ENCODE measurements at places on chromosomes 3 and 15.

- DNase-seq, result no peak
Observed at GRCh38 chr3:64342940-64343688, 117.8 kb upstream of the PRICKLE2 start.

GRCh38 chr3:101865751-101866509 lies 16.6 kb downstream of the NFKBIZ start:
- no peak for DNase-seq

DNA sequence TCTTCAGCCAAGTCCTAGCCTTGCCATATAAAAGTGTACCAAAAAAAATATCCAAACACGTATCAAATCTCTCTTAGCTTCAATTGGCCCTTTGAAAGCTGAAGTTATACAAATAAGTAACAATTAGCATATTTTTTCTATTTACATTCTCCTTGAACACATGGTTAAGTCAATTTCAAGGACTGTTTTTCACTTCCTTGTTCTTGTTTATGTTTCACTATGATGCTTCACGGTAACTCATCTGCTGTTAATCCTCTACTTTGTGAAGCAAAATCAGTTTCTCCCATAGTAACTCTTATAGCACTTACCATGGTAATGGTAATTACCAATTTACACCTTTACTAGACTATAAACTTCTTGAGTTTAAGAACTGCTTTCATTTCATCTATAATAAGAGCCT lies 10.6 kb upstream of the SPRED1 start:
- no peak for DNase-seq

DNA sequence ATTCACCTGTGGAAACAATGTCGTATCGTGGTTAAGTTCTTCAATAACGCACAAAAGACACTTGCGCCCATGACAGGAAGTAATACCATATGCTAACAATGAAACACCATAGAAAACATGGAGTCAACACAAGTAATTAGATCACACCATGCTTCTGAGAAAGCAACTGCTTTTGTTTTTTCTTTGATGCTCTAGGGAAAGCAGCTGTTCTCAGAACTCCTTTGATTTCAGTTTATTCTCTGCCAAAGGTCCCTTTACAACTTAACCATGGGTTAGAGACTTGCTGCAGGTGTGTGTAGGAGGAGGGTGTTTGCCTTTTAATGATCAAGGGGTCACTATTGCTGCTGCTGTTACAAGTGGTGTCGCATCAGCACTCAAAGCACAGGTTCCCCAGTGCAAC lies 324.0 kb upstream of the SLCO3A1 start:
- no peak for DNase-seq

DNA sequence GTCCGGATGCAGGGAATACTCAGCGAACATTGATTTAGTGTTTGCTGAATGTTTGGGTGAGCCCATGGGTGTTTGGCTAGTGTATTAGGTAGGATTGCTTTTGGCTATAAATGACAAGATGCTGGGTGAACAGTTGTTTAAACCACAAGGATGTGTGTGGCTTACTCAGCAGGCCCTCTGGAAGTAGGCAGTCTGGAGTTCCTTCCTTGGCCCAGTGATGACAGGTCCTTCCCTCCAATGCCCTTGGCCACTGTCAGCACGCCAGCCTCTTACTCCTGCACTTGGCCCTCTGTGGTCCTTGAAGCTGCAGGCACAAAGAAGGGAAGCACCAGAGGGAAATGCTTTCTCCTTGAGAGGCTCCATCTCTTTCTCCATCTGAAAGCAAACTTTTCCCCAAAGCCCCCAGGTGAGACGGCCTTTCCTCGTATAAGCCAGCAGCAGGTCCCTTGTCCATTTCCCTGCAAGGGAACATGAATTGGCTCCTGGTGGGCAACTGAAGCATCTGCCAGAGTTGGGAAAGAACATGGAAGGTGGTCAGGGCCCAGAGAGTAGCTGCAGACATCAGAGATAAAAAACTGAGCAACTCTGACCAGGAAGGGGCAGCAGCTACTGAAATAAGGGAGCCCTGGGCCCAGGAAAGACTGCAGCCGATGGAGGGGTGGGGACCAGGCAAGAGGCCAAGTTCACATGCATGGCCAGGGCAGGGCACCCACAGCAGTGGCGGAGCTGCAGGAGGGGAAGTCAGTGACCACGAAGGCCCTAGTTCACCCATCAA lies 105.0 kb downstream of the TPRA1 start:
- no peak for DNase-seq

DNA sequence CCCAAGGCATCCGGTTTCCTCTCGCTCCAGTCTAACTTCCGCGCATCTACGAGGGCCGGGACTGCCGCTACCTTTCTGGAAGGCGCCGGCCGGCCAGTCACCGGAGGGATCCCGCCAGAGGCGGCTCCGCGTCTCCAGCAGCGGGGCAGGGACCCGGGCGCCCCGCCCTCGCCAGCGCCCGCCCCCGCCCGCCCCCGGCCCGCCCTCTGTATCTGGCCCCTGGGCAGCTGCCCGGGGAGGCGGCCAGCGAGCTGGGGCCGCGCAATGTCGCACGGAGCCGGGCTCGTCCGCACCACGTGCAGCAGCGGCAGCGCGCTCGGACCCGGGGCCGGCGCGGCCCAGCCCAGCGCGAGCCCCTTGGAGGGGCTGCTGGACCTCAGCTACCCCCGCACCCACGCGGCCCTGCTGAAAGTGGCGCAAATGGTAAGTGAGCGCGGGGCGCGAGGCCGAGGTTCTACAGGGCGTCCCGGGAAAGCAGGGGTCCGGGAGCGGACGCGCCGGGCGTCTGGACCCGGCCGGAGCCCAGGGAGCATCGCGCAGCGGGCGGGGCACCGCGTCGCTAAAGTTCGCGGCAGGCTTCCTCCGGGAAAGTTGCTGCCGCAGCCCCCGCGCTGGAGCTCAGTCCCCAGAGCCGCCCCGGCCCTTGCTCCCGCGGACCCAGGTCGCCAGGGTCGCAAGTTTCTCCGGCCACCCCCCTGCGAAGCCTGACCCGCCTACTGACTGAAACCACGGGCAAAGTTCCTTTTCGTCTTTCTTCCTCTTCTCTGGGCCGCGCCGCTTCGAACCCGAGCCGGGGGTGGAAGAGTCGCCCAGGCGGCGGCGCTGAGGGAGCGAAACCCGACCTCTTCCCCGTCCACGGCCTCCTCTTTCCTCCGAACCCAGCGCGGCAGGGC lies at the start of gene CMTM7:
Gene CMTM7 (plus strand): TSS at position 211 of the 893 bp plus-strand sequence. CDS start 54 bp downstream, at position 265.
- DNase-seq, result peak; percentile 70

GRCh38 chr3:65902304-65902793 lies 136.4 kb downstream of the MAGI1 start:
- no peak for DNase-seq

GRCh38 chr15:51155016-51155580 lies 60.4 kb upstream of the TNFAIP8L3 start:
- no peak for DNase-seq

- DNase-seq, result no peak
Observed at GRCh38 chr3:177220136-177220974, 23.1 kb upstream of the TBL1XR1 start.

GRCh38 chr3:169283951-169284350 lies 379.6 kb downstream of the MECOM start:
- DNase-seq, result no peak
